Esophagus squamous epithelium (tissue), 5 donors: ENCODE measurements at places on chromosomes 5 and 9. TPM values are rescaled to one million over a fixed set of nuclear protein-coding genes. Genes with fewer than 3 reads are reported as not detected.

The TLX3 gene
- total RNA-seq = not detected

The SLC45A2 gene
- total RNA-seq = not detected

- no peak for DNase-seq
Measured at GRCh38 chr5:151067632-151068432, 13.0 kb downstream of the TNIP1 start.

The PAEP gene
- not detected for total RNA-seq

DNA sequence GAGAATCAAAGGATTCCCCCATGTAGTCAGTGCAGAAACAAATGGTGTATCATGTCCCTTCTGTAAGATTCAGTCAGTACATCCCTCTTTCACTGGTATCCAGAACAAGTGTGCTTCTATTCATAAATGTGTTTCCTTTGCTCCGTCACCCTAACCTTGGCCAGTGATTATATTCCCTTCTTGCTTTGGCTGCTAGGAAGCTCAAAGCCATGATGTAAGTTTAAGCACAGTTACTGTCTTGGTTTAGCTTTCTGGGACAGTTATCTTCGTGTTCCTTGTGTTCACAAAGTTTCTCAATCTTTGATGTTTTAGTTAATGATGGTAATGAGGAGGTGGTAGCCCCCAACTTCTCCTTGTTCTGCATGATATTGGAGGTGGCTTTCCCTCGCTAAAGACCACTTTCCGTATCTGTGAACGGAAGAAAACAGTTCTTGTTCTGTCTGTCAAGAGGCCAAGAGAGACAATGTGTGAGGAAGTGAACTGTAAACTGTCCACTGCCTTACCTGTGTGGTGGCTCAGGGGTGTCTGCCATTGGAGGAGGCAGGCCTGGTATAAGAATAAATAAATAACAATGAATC is 2.2 kb upstream of the AMBP start:
- DNase-seq = no peak

The GRXCR2 gene
- total RNA-seq = not detected

DNA sequence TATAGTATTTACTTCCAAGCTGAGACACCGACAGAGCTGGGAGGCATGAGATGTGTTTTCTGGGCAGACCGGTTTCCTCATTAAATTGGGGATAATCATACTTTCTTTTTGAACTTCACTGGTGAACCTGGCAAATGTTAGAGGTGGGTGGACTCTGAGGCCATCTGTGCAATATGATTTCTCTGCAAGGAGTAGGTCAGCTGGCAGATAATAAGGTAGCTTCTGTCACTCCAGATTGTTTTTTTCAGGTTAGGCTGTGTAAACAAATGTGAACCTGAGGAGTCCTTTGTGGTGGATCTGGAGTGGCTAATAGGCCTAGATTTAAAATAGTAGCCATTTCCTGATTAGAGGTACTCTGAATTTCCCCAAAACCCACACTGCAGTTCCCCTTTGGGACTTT is 75.4 kb upstream of the S1PR3 start:
- DNase-seq = no peak

The SNX24 gene
- 24.4 TPM for total RNA-seq

DNA sequence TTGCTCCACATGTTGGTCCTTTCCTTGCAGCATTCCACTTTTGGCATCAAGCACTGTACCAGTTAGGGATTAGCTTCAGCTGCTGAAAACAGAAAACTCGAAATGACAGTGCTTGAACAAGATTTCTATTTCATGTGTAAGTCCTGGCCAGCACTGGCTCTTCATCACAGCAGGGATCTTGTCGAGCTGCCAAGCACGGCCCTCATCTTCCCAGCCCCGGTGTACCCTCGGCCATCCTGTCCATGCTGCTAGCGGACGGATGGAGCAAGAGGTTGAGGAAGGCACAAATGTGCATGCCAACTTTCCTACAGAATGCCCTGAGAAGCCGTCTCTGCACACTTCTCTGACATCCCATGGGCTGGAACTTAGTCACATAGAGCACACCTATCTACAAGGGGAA is 130.6 kb downstream of the TENT4A start:
- DNase-seq = no peak

GRCh38 chr5:179603308-179603707 is 20.2 kb downstream of the HNRNPH1 start:
- DNase-seq = no peak

GRCh38 chr9:91193658-91194391 is 167.9 kb downstream of the AUH start:
- peak; percentile 31 for DNase-seq

The C5orf24 gene
- 22.3 TPM for total RNA-seq

GRCh38 chr5:64619609-64620008 is 70.7 kb upstream of the SHISAL2B start:
- no peak for DNase-seq

GRCh38 chr5:127425868-127426267 is 91.6 kb upstream of the PRRC1 start:
- no peak for DNase-seq

DNA sequence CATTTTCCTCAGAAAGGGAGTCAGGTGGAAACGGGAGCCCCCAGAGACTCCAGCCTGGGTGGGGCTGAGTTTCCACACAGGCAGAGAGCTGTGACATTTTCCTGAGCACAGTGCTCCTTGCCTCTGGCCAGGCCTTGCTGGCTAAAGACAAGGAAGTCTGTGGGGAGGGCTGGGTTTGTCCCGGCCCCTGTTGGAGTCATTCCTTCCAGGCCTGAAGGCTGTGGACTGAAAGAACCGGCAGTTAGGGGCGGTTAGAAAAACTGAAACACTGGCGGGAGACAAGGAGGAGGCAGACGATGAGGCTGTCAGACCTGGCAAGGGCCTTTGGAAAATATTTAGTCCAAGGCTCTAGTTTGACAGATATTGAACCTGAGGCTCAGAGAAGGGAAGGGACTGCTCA is 29.9 kb downstream of the COL15A1 start:
- no peak for DNase-seq

DNA sequence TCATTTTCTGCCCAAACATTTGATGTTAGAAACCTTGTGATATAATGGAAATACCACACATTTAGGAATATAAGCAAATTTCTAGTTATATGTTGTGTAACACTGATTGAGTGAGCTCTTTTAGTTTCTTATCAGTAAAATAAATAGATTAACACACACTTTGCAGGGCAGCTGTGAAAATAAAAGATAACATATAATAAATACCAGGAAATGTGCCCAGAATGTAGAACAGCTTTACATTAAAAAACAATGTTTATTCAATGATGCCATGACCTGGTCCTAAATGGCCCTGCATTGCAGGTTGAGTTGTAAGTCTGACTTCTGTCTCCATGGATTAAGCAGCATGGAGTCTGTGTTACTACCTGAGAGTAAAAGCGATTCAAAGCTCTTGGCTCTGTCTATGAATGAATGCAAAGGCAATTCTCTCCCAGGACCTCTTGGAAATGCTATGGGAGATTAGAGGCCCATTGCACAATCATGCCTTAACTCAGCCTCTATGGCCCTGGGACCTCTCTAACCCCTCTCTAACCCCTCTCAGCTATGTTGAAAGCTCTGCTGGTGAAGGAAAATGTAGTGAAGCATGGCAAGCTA is 296.0 kb upstream of the ACTBL2 start:
- DNase-seq = no peak

DNA sequence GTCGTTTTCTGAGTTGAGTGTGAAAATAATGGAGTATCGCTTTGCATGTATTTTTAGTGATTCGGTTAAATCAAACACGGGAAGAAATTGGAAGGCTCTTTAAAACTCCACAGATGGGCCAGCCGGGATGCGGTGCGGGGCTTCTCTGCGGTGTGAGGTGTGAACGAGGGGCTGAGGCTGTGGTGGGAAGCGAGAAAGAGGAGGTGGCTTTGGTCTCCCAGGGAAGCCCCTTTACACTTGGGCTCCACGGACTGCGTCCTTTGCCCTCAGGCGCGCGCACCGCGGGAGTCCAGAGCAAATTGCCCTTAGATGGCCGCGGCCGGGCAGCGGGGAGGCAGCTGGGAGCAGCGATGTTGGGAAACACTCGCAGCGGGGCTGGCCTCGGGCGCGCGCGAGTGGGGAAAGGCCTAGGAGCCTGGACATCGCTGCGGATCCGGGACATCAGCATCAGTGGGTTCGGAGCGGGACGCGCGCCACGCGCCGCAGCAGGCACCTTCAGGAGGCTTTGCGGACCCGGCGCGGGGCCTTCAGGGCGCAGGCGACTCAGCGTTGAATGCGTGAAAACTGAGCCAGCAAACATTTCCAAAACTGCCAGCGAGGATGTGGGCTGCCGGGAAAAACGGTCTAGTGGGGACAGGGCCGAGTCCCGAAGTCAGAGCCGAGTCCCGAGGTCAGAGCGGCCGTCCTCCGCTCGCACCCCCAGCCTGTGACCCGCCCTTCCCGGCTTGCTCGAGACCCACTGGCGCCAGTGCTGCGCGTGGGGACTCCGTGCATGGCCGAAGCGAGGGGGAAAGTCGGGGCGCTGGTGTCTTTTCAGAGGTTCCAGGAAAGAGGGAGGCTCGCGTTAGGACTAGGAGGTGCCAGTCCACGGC is 6.5 kb downstream of the IRX1 start:
- DNase-seq = no peak

GRCh38 chr9:114583371-114584155 is 4.0 kb upstream of the ATP6V1G1 start:
- DNase-seq = no peak

The IL13 gene
- not detected for total RNA-seq

The IER5L gene
- total RNA-seq = 6.9 TPM

- no peak for DNase-seq
Measured at GRCh38 chr5:145072889-145073288, 762.3 kb downstream of the PRELID2 start.

The CARTPT gene
- not detected for total RNA-seq

GRCh38 chr9:131669269-131670157 is 70.4 kb downstream of the RAPGEF1 start:
- DNase-seq = no peak

The KIF20A gene
- 21.8 TPM for total RNA-seq

The TAF11L10 gene
- total RNA-seq = not detected

DNA sequence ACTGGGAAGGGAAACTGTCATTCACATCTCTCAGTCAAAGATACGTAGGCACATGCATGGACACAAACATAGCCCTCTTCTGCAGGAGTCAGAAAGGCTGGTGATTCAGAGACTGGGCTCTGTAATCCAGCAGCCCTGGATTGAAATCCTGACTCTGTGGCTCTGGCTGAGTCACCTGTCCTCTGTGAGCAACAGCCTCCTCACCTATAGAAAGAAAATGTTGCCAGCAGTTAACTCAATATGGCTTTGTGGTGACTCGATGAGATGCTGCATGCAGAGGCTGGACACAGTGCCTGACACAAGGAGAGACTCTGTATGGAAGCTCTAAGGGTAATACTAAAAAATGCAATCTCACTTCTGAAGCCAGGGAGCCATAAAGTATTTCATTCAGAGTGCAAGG is 23.9 kb upstream of the CDKN2AIPNL start:
- no peak for DNase-seq

The LMAN2 gene
- total RNA-seq = 384 TPM

DNA sequence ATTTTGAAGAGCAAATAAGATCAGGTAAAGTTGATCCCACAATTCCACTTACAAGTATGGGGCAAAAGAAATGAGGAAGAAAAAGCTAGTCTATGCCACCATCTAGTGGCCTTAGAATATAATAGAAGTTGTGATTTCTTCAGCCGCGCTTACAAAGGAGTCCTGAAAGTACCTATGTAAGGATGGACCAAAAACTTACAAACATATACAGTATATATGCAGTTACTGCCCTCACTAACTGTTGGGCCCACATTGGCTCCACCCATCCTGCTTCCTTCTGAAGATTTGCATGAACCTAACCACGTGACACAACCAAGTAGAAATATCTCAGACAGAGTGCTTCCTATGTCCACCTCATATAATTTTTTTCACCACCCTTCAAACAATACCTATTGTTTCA is 11.7 kb upstream of the OR13D1 start:
- no peak for DNase-seq

The MIER3 gene
- 25.9 TPM for total RNA-seq

DNA sequence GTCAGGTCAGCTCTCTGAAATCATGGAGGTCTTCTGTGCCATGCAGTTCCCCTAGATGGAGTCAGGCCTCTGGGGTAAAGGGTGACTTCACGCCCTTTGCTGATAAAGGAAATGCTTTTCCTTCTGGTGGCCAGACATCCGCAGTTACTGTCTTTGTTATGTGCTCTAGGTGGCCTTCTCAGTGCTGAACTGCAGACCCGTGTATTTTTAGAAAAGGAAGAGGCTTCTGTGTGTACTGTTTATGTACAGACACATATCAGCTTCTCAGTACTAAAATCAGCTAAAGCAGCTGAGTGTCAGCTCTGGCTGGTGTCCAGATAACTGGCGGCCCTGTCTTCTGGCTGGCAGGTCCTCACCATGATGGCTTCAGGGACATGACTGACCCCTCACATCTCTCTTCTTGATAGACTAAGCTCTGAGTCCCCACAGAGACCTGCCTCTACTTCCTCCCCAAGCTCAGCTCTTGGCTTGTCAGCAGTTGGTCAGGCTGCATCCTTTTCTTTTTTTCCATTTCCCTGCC is 75.3 kb downstream of the ARHGAP26 start:
- DNase-seq = no peak

DNA sequence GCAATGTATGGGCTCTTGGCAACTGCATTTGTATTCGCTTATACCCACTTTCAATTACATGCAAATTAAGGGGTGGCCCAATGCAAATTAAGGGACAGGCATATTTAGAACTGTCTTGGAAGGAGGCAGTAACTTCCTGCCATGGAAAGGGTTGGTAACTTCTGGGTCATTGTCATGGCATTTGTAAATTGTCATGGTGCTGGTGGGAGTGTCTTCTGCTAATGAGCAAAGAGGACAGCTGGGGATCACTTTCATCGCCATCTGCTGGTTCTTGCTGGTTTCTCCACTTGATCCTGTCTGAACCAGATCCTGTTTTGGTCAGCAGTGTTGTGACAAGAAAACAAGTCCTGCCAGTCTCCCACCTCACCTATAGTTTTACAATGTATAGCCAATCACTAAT is 23.3 kb upstream of the UGT3A2 start:
- no peak for DNase-seq

DNA sequence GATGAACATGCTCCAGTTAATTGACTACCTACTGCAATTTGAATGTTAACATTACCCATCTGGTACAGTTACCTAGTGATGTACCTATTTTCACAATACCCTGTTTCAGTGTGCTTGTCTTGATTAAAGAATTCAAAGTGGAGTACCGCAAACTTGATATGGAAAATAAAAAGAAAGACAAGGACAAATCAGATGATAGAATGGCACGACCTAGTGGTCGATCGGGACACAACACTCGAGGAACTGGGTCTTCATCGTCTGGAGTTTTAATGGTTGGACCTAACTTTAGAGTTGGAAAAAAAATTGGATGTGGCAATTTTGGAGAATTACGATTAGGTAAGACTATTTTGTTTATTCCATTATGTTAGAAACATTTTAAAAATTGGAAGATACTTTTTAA is 33.5 kb downstream of the CSNK1G3 start:
- no peak for DNase-seq
